ENCODE measurements at places on chromosomes 7 and 10.
A peak's percentile ranks its signal among the peaks of the same experiment; 100 is the strongest.

DNA sequence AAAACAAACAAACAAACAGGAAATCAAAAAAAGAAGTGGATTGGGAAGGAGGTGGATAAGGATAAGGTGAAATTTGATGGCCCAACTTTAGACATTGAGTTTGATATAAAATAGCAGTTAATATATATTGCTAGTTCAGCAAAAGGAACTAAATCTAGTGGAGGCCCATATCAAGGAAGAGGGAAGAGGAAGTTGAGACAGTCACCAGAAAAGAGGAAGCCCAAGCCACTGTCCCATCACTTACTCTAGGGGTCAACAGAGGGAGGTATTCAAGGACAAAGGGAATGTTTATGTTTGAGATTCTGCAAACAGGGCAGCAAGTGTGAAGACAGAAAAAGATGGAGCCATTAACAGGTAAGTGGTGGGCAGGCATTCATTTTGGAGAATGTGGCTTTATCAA, 3.7 kb downstream of the LAMTOR4 start:
- H3K4me3 ChIP-seq = peak overlapping the region; percentile 20
- peaks cover 65% of the 10 kb centered on the region for H3K36me3 ChIP-seq
- no peak for DNase-seq
- H3K4me1 ChIP-seq = peaks cover 69% of the 10 kb centered on the region
- peak overlapping the region; percentile 66 for H3K27ac ChIP-seq

DNA sequence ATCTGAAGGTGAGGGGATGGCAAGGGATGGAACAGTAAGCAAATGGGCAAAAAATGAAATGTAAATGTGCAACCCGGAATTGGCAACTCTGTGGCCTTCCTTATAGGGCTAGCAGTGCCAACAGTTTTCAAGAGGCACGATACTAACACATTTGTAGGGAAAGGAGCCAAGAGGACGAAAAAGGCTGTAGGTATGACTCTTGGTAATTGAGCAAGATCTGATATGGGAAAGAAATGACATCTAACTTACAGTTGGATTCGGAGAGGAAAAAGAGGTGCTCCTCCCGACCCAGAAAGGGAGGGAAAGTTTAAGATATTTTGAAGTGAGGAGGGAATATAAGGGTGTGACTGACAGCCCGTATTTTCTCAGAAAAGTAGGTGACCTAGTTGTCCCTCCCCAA, 2.1 kb upstream of the CREM start:
- H3K36me3 ChIP-seq = peaks cover 7% of the 10 kb centered on the region
- no peaks in the 10 kb centered on the region for H3K27me3 ChIP-seq
- H3K27ac ChIP-seq = no peak overlapping the region
- no peak overlapping the region for H3K4me3 ChIP-seq
- peaks cover 34% of the 10 kb centered on the region for H3K4me1 ChIP-seq

DNA sequence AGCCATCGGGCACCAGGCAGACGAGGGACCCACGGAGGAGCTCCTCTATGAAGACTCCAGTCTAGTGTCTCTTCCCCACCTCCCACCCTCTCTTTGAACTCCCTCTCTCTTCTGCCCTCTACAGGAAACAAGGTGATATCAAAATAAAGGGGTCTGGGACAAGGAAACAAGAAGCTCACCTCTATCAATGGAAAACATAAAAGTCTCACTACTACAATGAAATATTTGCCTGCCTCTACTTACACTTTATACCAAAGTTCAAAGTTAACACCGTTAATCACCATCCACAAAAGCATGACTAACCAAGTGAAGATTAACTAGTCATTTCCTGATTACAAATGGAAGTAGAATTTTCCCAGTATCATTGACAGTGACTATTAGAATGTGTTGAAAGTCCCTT, 82.2 kb downstream of the PARD3 start:
- no peaks in the 10 kb centered on the region for H3K27me3 ChIP-seq
- H3K4me1 ChIP-seq = no peaks in the 10 kb centered on the region
- no peak overlapping the region for H3K27ac ChIP-seq
- no peak for DNase-seq
- H3K36me3 ChIP-seq = no peaks in the 10 kb centered on the region
- no peak overlapping the region for H3K4me3 ChIP-seq

DNA sequence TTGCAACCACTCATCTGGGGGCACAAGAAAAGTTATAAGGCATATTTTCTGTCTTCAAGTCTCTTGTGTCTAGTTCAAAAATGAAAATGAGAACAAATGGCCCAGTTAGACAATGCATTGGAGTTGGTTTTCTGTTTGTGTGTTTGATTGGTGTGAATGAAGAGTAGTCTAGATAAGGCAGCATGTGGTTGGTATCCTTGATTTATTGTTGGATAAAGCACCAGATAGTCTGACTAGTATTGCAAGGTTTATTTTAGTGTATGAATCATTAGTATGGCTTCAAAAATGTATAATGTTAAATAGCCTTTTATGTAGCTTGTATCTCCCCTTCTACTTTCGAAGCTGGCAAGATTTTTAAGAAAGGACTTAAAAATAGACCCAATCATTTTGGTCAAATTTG, 237.3 kb downstream of the CDK14 start:
- H3K4me1 ChIP-seq = no peaks in the 10 kb centered on the region
- no peaks in the 10 kb centered on the region for H3K36me3 ChIP-seq
- DNase-seq = no peak

- no peaks in the 10 kb centered on the region for H3K36me3 ChIP-seq
- no peak overlapping the region for H3K27ac ChIP-seq
- no peak for DNase-seq
- peaks cover 10% of the 10 kb centered on the region for H3K27me3 ChIP-seq
- H3K4me1 ChIP-seq = no peaks in the 10 kb centered on the region
Measured at GRCh38 chr7:17497549-17498167, 199.2 kb downstream of the AHR start.

- peaks cover 29% of the 10 kb centered on the region for H3K36me3 ChIP-seq
- no peak overlapping the region for H3K4me3 ChIP-seq
- peaks cover 31% of the 10 kb centered on the region for H3K4me1 ChIP-seq
- H3K27me3 ChIP-seq = peaks cover 4% of the 10 kb centered on the region
Measured at GRCh38 chr10:5284311-5285057, 80.3 kb upstream of the UCN3 start.

- no peak overlapping the region for H3K4me3 ChIP-seq
- peaks cover 23% of the 10 kb centered on the region for H3K4me1 ChIP-seq
- peaks cover 51% of the 10 kb centered on the region for H3K36me3 ChIP-seq
- no peaks in the 10 kb centered on the region for H3K27me3 ChIP-seq
- DNase-seq = no peak
Measured at GRCh38 chr7:155698633-155699032, 54.2 kb downstream of the RBM33 start.

GRCh38 chr10:69317626-69318105, 39.4 kb downstream of the HK1 start:
- no peak for DNase-seq
- peak overlapping the region; percentile 95 for H3K27ac ChIP-seq
- H3K27me3 ChIP-seq = no peaks in the 10 kb centered on the region
- peaks cover 51% of the 10 kb centered on the region for H3K4me1 ChIP-seq
